ENCODE measurements at places on chromosomes 2 and 18. TPM values are rescaled to one million over a fixed set of nuclear protein-coding genes. Genes with fewer than 3 reads are reported as not detected.

The HOXD12 gene
- not detected for total RNA-seq

The ABCG8 gene
- not detected for total RNA-seq

The SKA1 gene
- 13.9 TPM for total RNA-seq

GRCh38 chr2:66442516-66443185, 7.7 kb downstream of the MEIS1 start:
- no peak for DNase-seq

DNA sequence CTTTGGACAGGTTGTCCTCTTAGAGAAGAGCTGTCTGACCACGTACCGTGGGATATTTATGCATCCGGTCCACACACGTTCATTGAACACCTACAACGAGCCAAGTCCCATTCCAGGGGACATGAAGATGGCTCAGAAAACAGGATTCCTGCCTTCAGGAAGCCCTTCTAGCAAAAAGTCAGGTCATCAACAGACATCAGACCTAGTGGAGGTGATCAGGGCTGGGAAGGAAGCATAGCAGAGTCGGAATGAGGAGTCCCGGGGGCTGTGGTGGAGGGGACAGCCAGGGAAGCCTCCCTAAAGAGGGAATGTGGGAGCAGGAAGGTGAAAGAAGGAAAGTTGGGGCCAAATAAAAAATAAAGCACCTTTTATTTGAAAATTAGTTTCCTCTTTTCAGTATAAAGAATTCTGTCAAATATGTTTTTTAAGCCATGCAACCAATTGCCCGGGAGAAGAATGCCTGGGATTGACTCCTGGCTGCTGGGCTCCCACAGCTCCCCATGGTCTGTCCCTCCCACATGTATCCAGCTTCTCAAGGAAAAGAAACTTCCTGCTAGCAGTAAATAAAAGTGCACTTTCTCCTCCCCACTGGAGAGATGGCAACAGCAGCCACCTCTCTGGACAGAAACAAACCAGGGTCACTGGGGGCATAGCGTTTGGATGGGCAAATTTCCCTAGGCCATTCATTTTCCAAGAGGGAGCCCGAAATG, 144.8 kb downstream of the SMAD7 start:
- DNase-seq, result no peak

All from IMR-90 (cell line).